ENCODE measurements at places on chromosomes 12 and 14.

GRCh38 chr14:23041729-23042128, 283 bp upstream of the PSMB11 start:
- DNase-seq = no peak

GRCh38 chr12:130924966-130925665, 28.6 kb upstream of the ADGRD1 start:
- no peak for DNase-seq

DNA sequence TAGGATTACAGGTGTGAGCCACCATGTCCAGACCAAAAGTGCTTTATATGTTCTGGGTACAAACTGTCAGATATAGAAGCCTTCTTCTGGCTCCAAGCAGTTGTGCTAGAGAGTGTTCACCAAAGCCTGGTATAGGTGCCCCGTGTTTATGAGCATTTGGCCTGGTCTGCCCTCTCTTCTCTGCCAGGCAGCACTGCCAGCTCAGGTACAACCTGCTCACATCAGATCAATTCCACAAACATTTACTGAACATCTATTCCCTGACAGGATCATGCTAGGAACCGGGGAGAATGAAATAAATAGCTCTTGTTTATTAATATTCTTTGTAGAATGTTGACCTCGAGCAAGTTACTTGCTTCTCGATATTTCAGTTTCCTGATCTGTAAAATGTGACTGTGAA, 20.0 kb upstream of the SOCS2 start:
- DNase-seq = no peak

GRCh38 chr12:6603095-6603567, 4.0 kb downstream of the CHD4 start:
- peak; percentile 50 for DNase-seq

- no peak for DNase-seq
Measured at GRCh38 chr12:1509413-1510052, 84.8 kb downstream of the FBXL14 start.

GRCh38 chr14:55849833-55850232, 268.4 kb upstream of the PELI2 start:
- no peak for DNase-seq

GRCh38 chr12:25458047-25458552, 95.0 kb downstream of the LMNTD1 start:
- no peak for DNase-seq

DNA sequence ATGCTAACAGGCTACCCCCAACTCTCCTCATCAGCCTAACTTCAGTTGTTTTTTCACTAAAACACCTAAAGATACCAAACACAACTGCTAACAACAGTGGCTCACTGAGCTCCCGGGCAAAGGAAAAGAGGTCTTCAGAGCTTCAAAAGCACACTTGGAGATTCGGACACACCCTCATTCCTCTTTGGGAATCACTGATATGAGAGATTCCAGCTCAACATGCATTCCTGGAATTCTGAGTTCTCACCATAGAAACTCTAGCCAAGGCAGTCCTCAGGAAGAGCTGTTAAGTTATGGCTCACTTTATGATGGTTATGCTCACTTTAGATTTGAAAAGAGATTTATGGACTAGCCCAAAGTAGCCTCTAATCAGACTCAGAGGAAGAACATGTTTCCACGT, 40.1 kb downstream of the STXBP6 start:
- DNase-seq = no peak

GRCh38 chr14:73258845-73259611, 21.7 kb downstream of the PAPLN start:
- no peak for DNase-seq

DNA sequence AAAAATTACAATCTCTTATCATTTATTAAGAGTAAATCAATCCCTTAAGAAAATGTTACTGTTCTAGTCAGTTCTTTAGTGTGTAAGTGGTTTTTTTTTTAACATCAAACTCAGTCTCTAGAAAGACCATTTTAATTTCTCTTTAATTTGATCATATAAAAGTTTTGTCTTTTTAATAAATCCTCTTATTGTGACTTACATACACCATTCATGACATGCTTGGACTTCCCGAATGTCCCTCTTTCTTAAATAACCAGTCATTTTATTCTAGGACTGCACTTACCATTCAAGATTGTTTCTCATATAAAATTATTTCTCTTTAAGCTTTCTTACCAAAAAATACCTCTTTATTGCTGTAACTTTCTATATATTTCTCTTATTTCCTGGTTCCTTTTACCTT, 60.8 kb upstream of the EVL start:
- DNase-seq = no peak

GRCh38 chr14:65308536-65308935, 104.0 kb upstream of the FUT8 start:
- no peak for DNase-seq

- DNase-seq = no peak
Measured at GRCh38 chr12:43740511-43741100, 18.0 kb downstream of the PUS7L start.

DNA sequence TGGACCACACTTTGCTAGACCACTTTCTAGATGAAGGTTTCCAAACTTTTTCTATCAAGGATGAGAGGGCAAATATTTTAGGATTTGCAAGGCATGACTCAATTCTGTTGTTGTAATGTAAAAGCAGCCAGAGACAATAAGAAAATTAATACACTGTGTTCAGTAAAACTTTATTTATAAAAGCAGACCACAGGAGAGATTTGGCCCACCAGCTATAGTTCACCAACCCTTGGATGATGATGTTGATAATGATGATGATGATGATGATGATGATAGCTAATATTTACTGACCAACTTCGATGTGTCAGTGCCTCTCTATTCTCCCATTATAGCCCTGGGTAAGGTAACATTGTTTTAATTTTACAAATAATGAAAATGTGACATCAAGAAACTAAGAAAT, 156.5 kb downstream of the BTG1 start:
- no peak for DNase-seq

- no peak for DNase-seq
Measured at GRCh38 chr14:63960926-63961567, 108.2 kb downstream of the SYNE2 start.

DNA sequence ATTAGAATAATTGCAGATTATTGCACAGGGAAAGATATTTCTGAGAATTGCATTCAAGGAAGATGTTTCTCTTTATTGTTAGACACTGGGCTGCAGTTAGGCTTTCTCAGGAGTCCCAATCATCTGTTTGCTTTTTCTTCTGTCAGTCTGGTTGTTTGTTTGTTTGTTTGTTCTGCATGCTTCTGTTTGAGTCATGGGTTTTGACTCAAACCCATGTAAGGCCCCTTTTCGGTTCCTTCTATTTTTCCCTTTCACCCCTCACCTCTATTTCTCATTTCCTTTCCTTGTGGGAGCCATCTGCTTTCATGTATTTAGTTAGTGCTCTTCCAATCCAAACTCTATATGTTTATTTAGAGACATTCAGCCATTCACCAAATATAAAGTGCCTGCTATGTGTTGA, 25.1 kb upstream of the CISTR start:
- DNase-seq = no peak

DNA sequence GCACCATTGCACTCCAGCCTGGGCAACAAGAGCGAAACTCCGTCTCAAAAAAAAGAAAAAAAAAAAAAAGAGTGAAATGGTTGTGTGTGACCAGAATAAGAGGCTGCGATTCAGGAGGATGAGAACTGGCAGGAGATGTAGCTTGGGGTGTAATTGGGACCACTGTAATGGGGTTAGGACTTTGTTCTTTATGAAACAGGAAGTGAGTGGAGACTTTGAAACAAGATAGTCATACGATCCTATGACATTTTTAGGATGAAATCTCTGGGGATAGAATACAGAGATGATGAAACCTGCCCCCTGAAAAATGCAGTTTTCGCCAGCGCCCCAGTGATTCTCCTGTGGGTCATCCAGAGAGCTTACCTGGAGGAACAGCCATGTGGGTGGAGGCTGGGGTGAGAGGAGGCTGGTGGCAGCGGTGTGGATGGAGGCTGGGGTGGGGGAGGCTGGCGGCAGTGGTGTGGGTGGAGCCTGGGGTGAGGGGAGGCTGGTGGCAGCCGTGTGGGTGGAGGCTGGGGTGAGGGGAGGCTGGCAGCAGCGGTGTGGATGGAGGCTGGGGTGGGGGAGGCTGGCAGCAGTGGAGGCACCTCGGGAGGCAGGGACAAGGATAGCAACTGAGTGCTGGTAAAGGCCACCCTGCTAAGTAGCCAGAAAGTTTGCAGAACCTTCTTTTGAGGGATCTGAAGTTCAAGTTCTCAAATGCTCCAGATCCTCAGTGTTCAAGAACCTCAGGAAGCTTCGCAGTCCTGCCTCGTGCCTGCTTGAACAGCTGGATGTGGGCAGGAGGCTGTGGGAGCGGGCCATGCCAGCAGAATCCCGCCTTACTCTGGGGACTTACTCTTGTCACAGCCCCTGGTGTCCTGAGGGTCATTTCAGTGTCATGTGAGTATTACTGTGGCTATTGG, 20.2 kb downstream of the FBXL14 start:
- no peak for DNase-seq

- no peak for DNase-seq
Measured at GRCh38 chr12:74725154-74725553, 187.5 kb downstream of the ATXN7L3B start.

GRCh38 chr12:69570545-69571399, 14.5 kb upstream of the CCT2 start:
- DNase-seq = no peak

DNA sequence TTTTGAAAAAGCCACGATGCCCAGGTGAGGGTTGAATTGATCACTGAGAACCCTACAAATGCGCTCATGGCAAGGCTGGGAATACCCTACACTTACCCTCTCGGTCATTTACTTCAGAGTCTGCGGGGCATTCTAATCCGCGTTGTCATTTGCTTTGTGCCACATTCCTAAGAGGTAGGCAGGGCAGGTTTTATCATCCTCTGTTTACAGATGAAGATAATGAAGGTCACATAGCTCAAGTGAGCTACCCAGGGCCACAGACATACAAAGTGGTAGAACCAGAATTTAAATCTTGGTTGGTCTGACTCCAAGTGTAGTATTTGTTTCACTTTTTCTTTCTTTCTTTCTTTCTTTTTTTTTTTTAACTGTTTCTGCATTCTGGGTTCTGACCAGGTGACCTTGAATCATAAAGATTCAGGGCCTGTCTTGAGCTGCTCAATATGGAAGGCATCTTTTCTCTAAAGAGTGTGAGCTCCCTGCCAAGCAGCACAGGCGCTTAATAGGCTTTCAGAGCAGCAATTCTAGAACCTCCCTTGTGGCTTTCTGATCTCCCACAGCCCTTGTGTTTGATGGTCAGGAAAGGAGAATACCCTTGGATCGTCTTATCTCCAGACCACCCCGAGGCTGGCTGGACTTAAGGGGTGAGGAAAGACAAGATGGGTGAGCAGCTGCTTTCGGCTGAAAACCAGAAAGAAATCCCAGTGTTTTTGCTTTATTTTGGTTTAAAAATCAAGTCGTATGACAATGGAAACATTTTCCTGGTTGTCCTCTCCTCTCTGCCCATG, 662 bp upstream of the BATF start:
- no peak for DNase-seq

All from NCI-H524 treated with DMSO at 0.1 percent for 48 hours (cell line).